Immature natural killer cell (primary cell): ENCODE measurements at places on chromosomes 3 and 15. TPM values are rescaled to one million over a fixed set of nuclear protein-coding genes. Genes with fewer than 3 reads are reported as not detected.

- H3K27me3 ChIP-seq, result no peaks in the 10 kb centered on the region
- DNase-seq, result no peak
- H3K36me3 ChIP-seq, result peaks cover 25% of the 10 kb centered on the region
- peaks cover 4% of the 10 kb centered on the region for H3K4me1 ChIP-seq
These were observed 9.5 kb downstream of the ABCC5 start for GRCh38 chr3:184008161-184008560.

Gene A4GNT
- not detected for polyA plus RNA-seq

DNA sequence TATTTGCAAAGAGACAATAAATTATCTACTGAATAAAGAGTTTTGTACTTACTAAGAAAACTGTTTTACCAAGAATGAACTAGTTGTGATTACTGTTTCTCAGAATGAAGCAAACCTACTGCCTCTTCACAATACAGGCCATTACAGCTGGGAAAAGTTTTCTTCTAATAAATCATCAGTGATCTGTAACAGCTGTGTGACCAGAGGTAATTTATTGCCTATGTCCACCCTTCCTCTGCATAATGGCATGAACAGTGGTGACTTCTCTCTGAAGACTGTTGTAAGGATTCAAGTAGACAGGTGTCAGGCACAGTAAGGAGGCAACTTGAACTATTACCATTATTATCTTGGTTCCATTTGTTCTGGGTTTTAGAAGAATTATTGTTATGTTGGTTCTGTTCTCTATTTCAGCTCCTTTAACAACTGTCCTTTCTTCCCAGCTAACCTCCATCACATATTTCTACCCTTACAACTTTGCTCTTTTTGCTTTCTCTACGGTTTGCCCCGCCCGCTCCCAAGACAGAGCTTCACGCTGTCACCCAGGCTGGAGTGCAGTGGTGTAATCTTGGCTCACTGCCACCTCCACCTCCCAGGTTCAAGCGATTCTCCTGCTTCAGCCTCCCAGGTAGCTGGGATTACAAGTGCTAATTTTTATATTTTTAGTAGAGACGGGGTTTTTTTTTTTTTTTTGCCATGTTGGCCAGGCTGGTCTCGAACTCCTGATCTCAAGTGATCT, 51.5 kb downstream of the PRKAR2A start:
- peaks cover 2% of the 10 kb centered on the region for H3K27me3 ChIP-seq
- no peaks in the 10 kb centered on the region for H3K36me3 ChIP-seq
- H3K4me1 ChIP-seq, result peaks cover 6% of the 10 kb centered on the region
- no peak overlapping the region for H3K4me3 ChIP-seq
- no peak for DNase-seq
- peak overlapping the region; percentile 20 for H3K27ac ChIP-seq

Gene TMEM266
- not detected for polyA plus RNA-seq
